ENCODE measurements at places on chromosomes 3 and 15.

- DNase-seq = no peak
These were observed 15.0 kb downstream of the RPLP1 start for GRCh38 chr15:69467636-69468035.

GRCh38 chr3:155676252-155676981 is 68.5 kb downstream of the PLCH1 start:
- peak; percentile 32 for DNase-seq

- DNase-seq = no peak
These were observed 345.0 kb downstream of the TUSC7 start for GRCh38 chr3:117054556-117054955.

- no peak for DNase-seq
These were observed 220.7 kb upstream of the CADM2 start for GRCh38 chr3:84738086-84738485.

DNA sequence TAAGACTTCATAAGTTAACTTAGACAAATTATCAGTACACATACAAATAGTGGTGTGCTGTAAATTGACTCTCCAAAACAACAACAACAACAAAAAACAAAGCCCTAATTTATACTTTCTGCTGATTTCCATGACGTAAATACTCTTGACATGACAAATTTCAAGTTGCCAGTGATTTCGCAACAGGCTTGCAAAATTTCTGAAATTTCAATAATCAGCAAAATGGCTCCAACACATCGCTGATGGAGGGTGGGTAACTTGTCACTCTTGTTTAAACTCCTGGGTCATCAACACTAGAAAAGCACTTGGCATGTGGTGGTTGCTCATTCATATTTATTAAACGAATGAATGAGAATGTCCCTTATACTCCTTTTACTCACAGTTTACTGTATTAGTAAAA is 205.2 kb upstream of the SATB1 start:
- DNase-seq = no peak

- DNase-seq = no peak
These were observed 3.0 kb downstream of the DUT start for GRCh38 chr15:48334260-48334659.

Data from fibroblast of skin of left quadriceps (primary cell).